ENCODE measurements at places on chromosomes 2 and 18.
A peak's percentile ranks its signal among the peaks of the same experiment; 100 is the strongest.

DNA sequence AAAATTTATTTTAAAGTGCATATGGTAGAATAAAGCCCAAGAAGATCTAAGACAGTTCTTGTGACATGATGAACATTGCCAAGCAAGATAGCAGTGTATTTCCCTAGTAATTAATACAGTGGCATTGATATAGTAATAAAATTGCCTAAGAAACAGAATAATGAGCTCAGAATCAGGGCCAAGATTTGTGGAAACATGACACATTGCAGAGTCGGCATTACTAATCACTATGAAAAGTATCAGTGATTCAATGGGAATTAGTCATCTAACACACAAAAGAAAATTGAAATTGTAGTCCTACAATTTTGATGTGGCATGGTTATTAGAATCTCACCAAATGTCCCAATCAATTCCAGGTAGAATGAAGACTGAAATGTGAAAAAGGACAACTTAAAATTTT is 243.0 kb upstream of the CYRIA start:
- DNase-seq = no peak

- DNase-seq = no peak
Observed at GRCh38 chr2:67240507-67240906, 156.6 kb upstream of the ETAA1 start.

GRCh38 chr2:102435741-102436140 is 12.8 kb downstream of the IL18RAP start:
- DNase-seq = no peak

DNA sequence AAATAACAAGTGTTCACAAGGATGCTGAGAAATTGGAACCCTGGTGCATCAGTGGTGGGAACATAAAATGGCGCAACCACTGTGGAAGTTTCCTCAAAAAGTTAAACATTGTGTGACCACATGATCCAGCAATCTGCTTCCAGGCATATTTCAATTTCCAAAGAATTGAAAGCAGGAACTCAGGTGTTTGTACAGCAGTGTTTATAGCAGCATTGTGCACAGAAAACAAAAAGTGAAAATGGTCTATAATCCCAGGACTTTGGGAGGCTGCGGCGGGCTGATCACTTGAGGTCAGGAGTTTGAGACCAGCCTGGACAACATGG is 38.6 kb upstream of the MYCN start:
- no peak for DNase-seq

DNA sequence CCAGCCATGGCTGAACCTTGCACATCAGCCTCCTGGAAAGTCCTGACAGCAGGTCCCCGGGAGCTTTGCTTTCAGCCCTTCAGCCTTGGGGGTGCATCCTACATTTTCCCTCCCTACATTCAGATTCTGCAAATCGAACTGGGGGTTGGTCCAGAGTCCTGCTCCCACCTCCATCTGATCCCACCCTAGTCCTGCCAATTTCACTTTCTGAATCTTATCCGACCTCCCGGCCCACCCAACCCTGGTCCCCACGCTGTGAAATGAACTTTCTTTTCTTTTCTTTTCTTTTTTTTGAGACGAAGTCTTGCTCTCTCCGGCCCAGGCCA is 47.8 kb upstream of the ODC1 start:
- DNase-seq = no peak

DNA sequence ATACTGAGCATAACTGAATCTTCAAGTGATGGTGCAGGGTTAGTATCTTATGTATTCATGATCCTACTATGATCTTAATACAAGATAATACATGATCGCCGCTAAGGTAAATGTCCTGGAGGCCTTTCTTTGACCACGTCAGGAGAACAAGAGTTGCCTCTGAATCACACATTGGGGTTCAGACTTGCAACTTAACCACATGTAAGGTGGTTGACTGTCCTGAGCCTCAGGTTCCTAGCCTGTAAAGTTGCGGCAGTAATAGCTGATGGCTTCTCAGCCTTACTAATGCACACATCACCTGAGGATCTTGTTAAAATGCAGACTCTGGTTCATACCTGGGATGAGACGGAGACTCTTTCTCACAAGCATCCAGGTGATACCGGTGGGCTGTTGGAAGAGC is 112.5 kb downstream of the MGAT5 start:
- DNase-seq = no peak

- DNase-seq = no peak
Observed at GRCh38 chr2:226558418-226558817, 241.2 kb downstream of the IRS1 start.

DNA sequence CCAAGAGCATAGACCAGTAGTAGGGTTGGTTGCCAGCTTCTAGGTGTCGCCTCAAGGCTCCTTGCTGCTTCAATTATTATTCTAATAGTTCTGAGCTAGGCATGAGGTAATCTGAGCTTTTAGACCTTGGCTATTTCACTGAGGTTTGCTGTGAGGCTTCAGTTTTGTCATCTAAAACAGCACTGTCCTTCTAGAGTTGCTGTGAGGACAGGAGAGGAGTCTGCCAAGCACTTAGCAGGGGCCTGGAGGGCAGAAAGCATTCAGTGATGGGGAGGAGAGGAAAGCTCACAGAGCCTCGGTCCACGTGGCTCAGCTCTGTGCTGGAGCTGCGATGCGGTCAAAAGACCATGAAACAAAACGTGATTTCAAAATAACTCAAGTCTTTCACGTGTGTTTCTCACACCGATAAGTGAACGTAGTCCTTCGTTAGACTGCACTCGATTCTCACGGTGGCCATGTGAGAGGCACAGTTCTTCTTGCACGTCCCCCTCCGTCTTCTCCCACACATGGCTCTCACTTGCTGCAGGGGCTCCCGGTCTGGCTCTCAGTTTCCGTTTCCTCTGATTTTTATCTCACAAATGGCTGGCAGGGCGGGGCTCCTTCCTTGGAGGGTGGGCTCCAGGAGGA is 113.7 kb downstream of the B3GNT2 start:
- DNase-seq = no peak

- DNase-seq = no peak
Observed at GRCh38 chr2:31244101-31244500, 10.1 kb downstream of the EHD3 start.

DNA sequence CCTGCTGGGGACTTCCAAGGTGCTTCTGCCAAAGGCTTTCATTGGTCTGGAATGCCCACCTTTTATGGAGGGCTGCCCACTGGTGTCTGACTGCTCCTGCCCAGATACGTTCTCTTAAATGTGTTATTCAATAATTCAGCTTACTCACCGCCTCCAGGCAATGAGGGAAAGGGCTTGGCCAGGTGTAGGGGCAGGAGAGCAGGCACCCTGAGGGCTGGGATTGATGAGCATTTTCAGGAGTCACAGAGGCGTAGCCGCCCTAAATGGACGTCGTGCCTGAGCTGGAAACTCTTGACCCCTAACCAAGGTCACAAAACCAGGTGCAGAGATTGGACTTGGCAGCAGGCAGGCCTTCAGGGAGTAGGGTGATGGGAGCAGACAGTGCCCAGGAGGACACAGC is 26.8 kb downstream of the MAL start:
- DNase-seq = no peak

- DNase-seq = no peak
Observed at GRCh38 chr2:173993459-173993858, 28.3 kb upstream of the SP3 start.

- DNase-seq = no peak
Observed at GRCh38 chr2:233075966-233076339, 15.8 kb downstream of the INPP5D start.

DNA sequence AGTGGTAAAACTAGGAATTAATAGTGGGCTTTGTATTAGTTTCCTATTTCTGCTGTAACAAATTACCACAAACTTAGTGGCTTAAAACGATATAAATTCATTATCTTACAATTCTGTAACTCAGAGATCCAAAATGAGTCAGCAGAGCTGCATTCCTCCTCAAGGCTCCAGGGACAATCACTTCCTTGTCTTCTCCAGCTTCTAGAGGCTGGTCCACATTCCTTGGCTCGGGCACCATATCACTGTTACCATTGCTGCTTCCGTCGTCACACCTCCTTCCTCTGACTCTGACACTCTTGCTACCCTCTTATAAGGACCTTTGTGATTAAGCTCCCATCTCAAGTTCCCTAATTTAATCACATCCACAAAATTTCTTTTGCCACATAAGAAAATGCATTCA is 567.8 kb upstream of the KLHL29 start:
- DNase-seq = no peak

GRCh38 chr2:219386532-219387280 is 1.0 kb downstream of the DNPEP start:
- no peak for DNase-seq

DNA sequence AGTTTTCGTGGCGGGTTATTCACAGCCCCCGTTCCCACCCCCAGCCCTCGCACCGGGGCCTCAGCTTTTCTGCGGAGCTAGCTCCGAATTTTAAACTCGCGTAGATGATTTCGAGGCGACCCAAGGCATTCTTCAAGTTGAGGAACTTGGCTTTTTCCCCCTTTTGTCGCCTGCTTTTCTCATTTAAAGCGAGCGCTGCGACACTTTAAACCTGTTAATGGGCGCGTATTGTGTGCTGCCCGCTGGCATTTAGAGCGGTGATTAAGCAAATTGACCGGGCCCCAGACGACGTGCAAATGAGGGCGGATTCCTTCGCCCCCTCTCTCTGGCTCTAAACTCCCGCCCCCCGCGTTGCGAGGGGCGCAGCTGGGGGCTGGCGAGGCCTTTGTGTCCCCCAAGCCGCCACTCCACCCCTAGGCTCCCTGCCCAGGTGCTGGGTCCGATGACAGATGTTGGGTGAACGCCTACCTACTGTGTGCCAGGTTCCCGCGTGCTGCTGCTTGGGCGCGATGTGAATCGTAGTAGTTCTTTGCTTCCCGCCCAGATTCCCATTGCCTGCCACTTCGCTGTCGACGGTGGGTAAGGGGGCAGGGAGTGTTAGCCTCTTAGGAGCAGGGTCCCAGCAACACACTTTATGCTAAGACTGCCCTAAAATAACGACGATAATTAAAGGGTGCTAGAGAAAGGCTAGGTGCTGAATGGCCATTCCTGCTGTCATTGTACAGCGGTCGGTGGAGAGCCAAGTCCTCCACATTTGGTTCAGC is 1.9 kb downstream of the TCF7L1 start:
- no peak for DNase-seq

GRCh38 chr2:149528983-149529382 is 58.6 kb downstream of the MMADHC start:
- no peak for DNase-seq

GRCh38 chr2:230408244-230408842 is 7.7 kb upstream of the SP100 start:
- peak; percentile 90 for DNase-seq

DNA sequence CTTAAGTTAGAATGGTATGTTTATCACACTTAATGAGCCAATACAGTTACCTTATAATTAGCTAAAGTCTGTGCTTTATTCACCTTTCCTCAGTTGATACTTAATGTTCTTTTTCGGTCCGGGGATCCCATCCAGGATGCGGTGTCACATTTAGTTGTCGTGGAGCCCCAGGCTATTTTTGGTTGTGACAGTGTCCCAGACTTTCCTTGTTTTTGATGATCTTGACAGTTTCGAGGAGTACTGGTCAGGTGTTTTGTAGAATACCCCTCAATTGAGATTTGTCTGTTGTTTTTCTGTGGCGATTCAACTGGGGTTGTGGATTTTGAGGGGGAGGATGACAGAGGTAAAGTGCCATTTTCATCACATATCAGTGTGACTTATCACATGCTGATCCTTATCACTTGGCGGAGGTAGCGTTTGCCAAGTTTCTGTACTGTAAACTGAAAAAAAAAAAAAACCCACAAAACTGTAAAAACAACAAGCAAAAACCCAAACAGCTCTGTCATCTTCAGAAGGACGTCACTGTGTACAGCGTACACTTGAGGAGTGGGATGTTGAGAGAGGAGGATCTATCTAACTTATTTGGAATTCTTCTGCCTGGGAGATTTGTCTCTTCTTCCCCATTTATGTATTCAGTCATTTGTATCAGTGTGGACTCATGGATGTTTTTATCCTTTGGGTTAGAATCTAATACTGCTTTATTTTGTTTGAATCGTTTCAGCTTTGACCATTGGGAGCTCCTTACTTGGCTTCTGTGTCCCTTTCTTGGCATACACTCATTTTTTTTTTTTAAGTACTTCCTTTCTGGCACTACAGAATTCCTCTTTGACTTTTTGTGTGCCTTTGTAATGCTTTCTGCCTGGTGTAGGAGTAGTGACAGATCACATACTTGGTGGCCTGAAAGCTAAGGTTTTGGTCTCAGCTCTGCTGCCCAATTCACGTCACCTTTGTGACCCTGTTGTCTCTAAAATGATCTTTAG is 68.1 kb downstream of the FMNL2 start:
- DNase-seq = no peak

- no peak for DNase-seq
Observed at GRCh38 chr2:134164306-134164705, 89.6 kb upstream of the MGAT5 start.

DNA sequence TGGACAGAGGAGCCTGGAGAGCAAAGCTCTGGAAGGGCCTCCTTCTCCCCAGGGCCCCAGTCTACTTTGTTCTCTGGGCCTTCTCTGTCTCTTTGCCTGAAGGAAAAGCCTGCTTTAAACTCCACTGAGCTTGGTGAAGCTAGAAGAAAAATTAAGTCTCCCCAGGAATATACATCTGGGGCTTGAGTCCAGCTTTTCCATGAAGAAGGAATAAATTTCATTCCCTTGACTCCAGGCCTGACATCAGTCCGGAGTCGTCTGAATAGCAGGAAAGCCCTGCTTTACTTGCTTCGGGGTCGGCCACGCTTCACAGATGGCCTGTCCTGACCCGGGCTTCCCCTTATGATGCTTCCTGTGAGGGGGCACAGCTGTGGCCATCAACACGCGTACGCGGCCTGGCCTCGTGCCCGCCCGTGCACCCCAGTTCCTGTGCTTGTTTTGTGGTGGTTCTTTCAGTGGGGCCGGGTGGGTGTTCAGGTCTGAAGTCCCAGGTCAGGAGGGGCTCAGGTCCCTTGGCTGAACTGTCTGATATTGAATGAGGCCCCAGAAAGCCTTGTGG is 73.6 kb downstream of the ACOXL start:
- DNase-seq = no peak

GRCh38 chr2:108587621-108588020 is 53.4 kb downstream of the LIMS1 start:
- peak; percentile 71 for DNase-seq

All from AG08395 (cell line).